ENCODE measurements at places on chromosomes 13 and 19. TPM values are rescaled to one million over a fixed set of nuclear protein-coding genes. Genes with fewer than 3 reads are reported as not detected.

GRCh38 chr13:78193846-78194245 lies 275.2 kb upstream of the EDNRB start:
- no peak for DNase-seq

GRCh38 chr13:49694446-49694845 lies 3.2 kb upstream of the EBPL start:
- DNase-seq = no peak

DNA sequence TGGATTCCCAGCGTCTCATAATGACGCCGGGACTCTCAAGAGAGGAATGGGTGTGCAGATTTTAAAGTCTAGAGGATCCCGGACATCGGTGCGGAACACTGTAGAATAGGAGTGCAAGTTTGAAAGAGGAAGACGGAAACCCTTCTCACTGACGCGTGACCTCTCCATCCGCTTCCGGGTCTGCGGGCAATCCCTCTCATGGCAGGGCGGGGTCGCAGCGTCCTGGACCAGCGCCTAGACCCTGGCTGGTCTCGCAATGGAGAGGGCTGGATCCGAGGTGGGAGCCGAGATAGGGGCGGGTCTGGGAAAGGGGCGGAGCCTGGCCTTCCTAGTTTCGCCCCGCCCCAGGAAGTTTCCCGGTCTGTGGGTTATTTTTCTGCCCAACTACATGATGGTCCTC lies 4.6 kb upstream of the ZNF845 start:
- no peak for DNase-seq

DNA sequence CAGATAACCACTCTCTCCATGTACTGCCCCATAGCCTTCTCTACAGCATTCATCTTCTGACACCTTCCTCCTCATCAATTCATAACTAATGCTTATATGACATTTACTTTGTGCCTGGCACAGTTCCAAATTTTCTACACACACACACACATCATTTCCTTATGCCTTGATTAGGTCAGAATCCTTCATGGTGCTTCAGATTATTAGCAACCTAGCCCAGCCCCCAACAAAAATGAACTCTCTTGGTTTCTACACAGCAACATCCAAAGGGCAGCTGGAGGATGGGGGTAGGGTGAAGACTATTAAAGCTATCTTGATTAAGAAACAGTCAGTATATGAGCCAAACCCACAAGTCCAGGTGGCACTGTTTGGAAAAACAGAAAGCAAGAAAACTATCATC lies 3.7 kb downstream of the RUBCNL start:
- DNase-seq = no peak

DNA sequence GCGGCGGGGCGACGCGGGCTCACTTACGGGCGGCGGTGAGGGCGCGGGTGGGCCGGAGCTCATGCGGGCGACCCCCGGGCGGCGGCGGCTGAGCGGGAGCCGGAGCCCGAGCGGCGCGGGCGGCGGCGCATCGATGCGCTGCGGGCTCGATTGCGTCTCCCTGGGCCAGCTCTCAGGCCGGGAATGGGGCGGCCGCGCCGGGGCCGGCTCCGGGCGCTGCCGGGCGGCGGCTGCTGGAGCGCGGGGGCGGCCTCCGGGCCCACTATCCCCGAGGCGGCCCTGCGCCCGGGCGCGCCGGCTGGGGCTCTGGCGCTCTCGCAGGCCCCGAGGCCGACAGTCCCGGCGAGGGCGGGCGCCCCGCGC lies 1.4 kb upstream of the TSHZ3 start:
- peak; percentile 66 for DNase-seq

- DNase-seq = no peak
Observed at GRCh38 chr13:29577136-29578051, 18.1 kb downstream of the SLC7A1 start.

- no peak for DNase-seq
Observed at GRCh38 chr13:93361703-93362102, 135.1 kb downstream of the GPC6 start.

DNA sequence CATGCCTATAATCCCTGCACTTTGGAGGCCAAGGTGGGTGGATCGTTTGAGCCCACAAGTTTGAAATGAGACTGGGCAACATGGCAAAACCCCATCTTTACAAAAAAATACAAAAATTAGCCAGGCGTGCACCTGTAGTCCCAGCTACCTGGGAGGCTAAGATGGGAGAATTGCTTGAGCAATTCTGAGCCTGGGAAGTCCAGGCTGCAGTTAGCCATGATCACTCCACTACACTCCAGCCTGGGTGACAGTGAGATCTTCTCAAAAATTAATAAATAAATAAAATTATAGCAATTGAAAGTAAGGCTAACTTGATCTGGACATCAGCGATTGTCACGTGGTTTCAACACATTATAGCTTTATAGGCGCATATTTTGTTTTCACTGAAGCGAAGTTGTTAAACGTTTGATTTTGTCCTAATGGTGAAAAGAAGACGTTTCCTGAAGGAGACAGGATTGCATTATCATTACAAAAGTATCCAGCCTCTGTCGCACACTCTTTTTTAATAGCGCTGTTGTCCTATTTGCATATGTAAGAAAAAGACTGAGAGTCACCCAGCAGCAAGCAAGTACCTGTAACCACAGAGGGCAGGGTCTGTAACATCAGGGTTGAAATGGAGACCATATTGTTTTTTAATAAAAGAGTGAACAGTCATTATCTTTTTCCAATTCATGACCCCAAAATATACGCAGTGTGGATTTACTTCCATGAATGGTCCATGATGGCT lies 335.7 kb downstream of the DCT start:
- no peak for DNase-seq

- DNase-seq = no peak
Observed at GRCh38 chr13:111926501-111927180, 140.3 kb upstream of the SOX1 start.

GRCh38 chr13:49494645-49495044 lies 1.1 kb upstream of the PHF11 start:
- DNase-seq = no peak

DNA sequence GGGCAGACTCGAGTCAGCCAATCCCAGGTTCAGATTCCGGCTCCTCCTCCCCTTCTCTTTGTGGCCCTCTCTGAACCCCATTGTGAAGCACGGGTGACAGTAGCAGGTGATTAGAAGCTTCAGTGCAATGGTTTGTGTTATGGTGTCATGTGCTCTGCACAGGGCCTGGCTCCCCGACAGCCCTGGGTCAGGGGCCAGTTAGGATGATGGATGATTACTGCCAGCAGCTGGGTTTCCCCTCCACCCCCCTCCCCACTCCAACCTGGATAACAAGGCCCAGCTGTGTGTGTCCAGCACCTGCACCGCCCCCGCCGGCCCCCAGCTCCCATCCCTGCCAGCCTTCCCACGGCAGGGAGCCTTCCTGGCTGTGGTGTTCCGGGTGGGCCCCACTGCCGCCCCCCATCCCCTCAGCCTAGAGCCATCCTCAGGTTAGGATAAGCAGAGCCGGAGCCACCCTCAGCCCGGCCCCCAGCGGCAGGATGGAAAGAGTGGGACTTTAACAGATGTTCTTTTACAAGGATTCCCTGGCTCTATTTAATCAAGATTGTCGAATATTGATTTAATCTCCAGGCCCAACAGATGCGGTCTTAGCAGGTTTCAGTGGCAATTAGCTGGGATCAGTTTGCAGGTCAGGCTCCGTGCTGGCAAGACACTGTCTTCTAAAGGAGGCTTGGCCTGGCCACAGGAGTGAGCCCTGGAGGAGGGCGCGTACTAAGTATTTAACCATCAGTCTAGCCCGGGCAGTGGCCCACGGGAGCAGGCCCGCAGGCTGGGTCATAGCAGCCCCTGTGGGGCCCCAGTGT lies 156.2 kb downstream of the SIPA1L3 start:
- DNase-seq = no peak

- DNase-seq = no peak
Observed at GRCh38 chr13:50428183-50428877, 413.1 kb downstream of the KCNRG start.

DNA sequence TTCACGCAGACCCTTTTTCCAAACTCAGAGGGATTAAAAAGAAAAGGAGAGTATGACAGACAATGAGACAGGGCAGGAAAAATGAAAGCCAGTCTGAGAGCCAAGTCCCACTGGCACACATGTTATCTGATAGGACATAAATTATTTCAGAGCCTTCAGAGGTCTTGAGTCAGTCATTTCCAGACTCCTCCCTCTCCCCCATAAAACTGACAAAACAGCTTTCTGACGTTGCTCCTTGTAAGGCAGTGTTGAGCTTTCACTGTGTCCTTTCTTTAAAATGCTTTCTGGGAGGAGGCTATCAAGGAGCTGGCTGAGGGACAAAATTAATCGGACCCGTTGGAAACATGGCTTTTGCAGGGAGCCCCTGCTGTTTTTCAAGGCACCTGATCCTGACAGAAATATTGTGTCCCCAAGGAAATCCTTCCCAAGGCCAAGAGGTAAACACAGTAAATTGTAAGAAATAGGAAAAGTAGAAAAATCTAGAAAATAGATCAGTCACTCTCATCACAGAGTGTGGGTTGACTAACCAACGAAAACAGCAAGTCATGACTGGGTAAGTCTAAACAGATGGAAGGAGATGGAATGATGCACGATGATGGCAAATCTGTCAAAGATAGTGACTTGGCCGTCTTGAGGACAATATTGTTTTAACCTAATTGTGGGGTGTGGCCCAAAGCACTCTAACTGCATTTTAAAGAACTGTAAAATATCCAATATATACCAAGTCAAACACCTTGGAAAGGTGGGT lies 89.7 kb downstream of the DCT start:
- no peak for DNase-seq

DNA sequence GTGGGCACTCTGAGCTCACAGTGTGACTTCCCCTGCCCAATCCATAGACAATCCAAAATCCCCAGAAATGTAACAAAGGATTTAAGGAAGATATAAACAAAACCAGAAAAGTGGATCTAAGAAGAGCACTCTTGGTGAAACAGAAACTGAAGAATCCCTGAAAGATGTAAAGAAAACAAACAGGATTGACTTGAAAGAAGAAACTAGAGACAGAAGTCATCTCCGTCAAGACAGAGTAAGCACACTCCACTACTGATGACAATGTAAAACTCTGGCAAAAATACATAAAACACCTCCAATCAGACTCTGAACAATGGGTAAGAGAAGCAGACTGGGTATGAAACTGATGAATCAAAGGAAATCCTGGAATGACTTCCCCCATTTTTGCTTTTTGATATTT lies 13.5 kb downstream of the TUBGCP3 start:
- DNase-seq = no peak

DNA sequence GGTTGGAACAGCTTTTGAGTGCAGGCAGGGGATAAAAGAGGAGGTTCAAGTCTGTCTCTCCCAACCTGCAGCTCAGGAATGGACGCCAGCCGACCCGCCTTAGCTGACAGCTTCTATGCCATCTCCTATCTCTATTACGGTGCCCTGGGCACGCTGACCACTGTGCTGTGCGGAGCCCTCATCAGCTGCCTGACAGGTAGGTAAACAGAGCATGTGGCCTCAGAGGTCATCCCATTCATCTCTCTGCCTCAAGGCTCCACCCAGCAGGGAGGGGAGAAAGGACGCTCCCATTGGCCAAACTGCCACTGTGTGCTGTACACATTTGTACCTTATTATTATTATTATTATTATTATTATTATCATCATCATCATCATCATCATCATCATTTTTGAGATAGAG lies 16.5 kb downstream of the SLC5A5 start:
- DNase-seq = no peak

DNA sequence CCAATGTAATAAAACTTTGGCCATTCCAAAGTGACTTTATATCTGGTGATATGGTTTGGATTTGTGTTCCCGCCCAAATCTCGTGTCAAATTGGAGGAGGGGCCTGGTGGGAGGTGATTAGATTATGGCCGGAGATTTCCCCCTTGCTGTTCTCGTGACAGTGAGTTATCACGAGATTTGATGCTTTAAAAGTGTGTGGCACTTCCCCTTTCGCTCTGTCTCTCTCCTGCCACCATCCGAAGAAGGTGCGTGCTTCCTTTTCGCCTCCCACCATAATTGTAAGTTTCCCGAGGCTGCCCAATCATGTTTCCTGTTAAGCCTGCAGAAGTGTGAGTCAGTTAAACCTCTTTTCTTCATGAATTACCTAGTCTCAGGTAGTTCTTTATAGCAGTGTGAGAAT lies 9.3 kb upstream of the NALCN start:
- DNase-seq = no peak

DNA sequence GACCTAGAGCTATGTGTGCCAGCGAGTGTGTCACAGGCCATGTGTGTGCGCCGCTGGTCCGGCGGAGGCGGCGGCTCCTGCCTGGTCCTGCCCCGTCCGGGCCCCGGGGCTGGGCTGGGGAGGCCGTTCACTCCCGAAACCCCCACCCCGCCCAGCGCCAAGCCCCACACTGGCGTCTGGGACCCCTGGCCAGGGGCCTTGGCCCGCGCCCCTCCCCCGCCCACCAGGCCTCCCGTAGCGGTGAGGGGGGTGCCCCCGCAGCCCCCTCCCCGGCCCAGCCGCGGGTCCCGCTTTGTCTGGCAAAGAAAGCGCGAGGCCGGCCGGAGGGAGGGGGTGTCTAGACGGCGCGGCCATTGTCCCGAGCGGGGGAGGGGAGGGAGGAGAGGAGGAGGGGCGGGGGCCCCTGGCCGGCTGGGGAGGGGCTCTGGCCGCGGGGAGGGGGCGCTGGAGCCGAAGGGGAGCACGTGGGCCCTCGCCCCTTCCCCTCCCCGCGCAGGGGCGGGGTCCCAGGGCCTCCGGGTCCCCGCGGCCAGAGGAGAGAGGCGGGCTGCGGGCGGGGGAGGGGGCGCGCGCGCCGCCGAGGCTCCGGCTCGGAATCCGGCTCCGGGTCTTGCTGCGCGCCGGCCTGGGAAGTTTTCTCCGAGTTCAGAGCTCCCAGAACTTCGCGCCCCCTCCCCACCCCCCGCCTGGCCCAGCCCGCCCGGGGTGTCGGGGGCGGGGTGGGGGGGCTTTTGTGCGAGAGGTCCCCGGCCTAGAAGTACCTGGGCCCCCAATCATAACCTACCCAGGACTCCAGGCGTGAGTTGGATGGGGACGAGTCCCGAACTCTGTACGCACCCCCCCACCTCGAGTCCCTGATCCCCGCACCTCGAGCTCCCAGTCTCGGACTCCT lies 888 bp downstream of the NOTCH3 start:
- DNase-seq = peak; percentile 41

GRCh38 chr13:94154367-94154766 lies 325.1 kb downstream of the DCT start:
- no peak for DNase-seq

- peak; percentile 77 for DNase-seq
Observed at GRCh38 chr19:2274931-2275535, 6.9 kb downstream of the PEAK3 start.

DNA sequence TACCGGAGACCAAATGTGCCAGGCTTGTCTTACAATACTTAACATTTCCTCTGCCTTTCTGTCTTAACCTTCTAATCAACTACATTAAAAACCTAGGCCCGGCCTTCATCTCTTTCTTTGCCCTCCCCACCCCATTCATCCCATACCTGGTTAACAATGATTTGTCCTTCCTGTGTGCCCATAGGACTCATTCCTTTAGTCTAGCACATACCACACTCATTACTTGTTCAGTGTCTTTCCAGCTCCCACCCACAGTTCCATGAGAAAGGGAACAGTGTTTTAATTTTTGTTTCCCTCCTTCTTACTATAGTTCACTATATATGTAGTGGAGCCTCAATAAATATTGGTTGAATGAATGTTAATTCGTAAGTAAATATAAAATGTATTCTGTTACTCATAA lies 2.4 kb downstream of the CLN5 start:
- DNase-seq = no peak

The ZFP28 gene
- 5.1 TPM for total RNA-seq

The ADGRE3 gene
- not detected for total RNA-seq

The KIRREL2 gene
- total RNA-seq = 4.2 TPM

The TPTE2 gene
- total RNA-seq = 0.24 TPM

The ETV2 gene
- 1.1 TPM for total RNA-seq

The FBL gene
- 109 TPM for total RNA-seq

The CYP4F3 gene
- not detected for total RNA-seq

The OVOL3 gene
- total RNA-seq = not detected

The TMTC4 gene
- 35.0 TPM for total RNA-seq

The IL27RA gene
- total RNA-seq = 7.1 TPM

The TSHZ3 gene
- total RNA-seq = 0.63 TPM

The RASIP1 gene
- 3.2 TPM for total RNA-seq

The KCNN1 gene
- 23.4 TPM for total RNA-seq

The NLRP11 gene
- not detected for total RNA-seq

Data from cardiac muscle cell (in vitro differentiated cells and primary cell).